ENCODE measurements at places on chromosomes 7 and 10. TPM values are rescaled to one million over a fixed set of nuclear protein-coding genes. Genes with fewer than 3 reads are reported as not detected.

- peaks cover 27% of the 10 kb centered on the region for H3K27me3 ChIP-seq
- DNase-seq: no peak
- H3K27ac ChIP-seq: no peak overlapping the region
- H3K4me3 ChIP-seq: no peak overlapping the region
- no peaks in the 10 kb centered on the region for H3K36me3 ChIP-seq
- H3K4me1 ChIP-seq: no peaks in the 10 kb centered on the region
Measured at GRCh38 chr10:100662067-100662466, 83.3 kb upstream of the PAX2 start.

DNA sequence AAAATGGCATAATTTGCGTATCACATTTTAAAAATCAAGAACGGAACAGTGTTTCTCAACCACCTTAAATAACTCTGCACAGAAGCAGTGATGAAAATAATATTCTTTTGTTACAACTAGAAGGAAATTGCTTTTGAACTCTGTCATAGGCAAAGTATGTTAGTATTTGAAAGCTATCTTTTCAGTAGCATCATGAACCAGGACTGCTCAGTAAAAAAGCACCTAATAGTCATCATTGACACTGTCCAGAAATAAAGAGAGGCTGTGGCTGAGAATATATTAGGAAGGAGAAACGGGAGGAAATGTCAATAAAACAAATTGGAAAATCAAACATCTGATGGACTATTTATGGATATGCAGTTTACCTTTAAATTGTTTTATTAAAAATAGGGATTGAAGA, 237.2 kb upstream of the AKR1E2 start:
- no peaks in the 10 kb centered on the region for H3K36me3 ChIP-seq
- H3K27me3 ChIP-seq: no peaks in the 10 kb centered on the region
- no peak overlapping the region for H3K4me3 ChIP-seq
- no peak for DNase-seq

DNA sequence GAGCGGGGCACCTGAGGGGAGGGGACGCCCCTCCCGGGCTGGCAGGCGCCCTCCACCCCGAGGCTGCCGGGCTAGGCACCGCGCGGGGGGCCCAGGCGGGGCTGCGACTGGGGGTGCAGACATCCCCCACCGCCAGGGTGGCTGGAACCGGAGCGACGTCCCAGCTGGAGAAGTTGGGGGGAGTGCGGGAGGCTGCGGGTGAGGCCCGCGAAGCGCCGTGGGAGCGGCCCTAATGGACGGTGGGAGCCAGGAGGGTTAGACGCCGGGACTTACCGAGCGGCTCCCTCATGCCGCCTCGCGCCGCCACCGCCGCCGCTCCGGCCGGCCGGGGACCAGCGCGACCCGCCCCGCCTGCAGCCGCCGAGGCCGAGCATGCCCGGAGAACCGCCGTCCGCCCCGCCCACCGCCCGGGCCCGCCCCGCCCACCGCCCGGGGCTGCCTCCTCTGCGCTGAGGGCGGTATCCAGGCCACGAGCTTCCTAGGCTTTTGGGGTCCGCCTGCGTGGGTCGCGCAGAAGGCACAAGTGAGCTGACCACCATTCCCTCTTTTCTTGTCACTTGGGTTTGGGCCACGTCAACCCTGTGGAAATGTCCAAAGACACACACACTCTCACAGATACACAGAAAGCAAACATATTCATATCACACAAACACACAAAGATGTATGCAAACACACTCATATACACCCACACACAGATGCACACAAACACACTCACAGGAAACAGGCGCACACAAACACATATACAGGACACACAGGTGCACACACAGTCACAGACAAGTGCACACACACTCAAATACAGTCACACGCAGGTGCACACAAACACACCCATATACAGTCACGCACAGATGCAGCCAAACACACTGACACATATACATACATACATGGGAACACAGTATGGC, at the start of gene JCAD:
TSS of gene JCAD (minus strand) at position 378 of the 899 bp plus-strand sequence. CDS start 11,774 bp downstream, outside the sequence.
- H3K4me1 ChIP-seq: no peaks in the 10 kb centered on the region
- peaks cover 26% of the 10 kb centered on the region for H3K27me3 ChIP-seq
- no peak within 1 kb of the TSS for H3K27ac ChIP-seq
- no peaks in the 10 kb centered on the region for H3K36me3 ChIP-seq
- H3K4me3 ChIP-seq: no peak within 1 kb of the TSS

The DNAJC2 gene
- 40.5 TPM for total RNA-seq

- H3K27me3 ChIP-seq: no peaks in the 10 kb centered on the region
- DNase-seq: peak; percentile 79
- H3K27ac ChIP-seq: peak overlapping the region; percentile 50
Measured at GRCh38 chr10:73768881-73769280, 13.0 kb upstream of the CHCHD1 start.

The ZNF22 gene
- total RNA-seq: 26.9 TPM

The PRLHR gene
- not detected for total RNA-seq

GRCh38 chr7:75658369-75658768, 80.4 kb downstream of the HIP1 start:
- H3K4me1 ChIP-seq: no peaks in the 10 kb centered on the region
- H3K36me3 ChIP-seq: no peaks in the 10 kb centered on the region
- H3K27me3 ChIP-seq: no peaks in the 10 kb centered on the region
- DNase-seq: no peak

DNA sequence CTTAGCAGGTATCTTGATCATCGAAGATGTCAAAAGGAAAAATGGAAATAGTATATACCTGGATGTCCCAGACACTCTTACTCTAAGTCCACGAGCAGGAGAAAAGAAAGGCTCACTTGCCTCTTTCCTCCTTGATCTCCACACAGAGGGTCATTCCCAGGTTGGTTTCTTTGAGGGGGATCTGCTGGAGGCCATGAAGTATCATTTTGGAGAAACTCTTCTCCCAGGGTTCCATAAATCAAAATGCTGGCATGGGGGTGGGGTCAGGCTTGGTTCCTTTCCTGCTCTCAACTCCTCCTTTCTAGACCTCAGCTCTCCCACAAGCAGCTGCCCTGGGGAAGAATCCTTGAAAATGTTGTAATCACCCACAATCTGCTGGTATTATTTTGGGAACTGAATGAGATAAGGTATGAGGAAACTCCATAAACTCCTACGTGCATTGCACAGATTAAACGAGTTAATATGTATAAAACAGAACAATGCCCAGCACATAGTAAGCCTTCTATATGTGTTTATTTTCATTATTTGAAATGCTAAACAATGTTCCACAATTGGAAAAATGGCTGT, 54.4 kb downstream of the PRKCQ start:
- peaks cover 74% of the 10 kb centered on the region for H3K4me1 ChIP-seq
- H3K27me3 ChIP-seq: no peaks in the 10 kb centered on the region
- H3K36me3 ChIP-seq: peaks cover 13% of the 10 kb centered on the region

GRCh38 chr7:142581341-142581740, 167.9 kb upstream of the PRSS1 start:
- no peak overlapping the region for H3K4me3 ChIP-seq
- peaks cover 19% of the 10 kb centered on the region for H3K4me1 ChIP-seq
- no peaks in the 10 kb centered on the region for H3K27me3 ChIP-seq
- DNase-seq: no peak

- H3K36me3 ChIP-seq: no peaks in the 10 kb centered on the region
- H3K4me3 ChIP-seq: no peak overlapping the region
- no peaks in the 10 kb centered on the region for H3K4me1 ChIP-seq
- no peak for DNase-seq
- H3K27me3 ChIP-seq: no peaks in the 10 kb centered on the region
- H3K27ac ChIP-seq: no peak overlapping the region
Measured at GRCh38 chr7:101912716-101913110, 95.3 kb downstream of the CUX1 start.

The CFAP58 gene
- not detected for total RNA-seq

- DNase-seq: no peak
- no peak overlapping the region for H3K4me3 ChIP-seq
- no peak overlapping the region for H3K27ac ChIP-seq
- H3K27me3 ChIP-seq: no peaks in the 10 kb centered on the region
Measured at GRCh38 chr7:130095812-130096211, 25.5 kb downstream of the KLHDC10 start.

- H3K4me3 ChIP-seq: no peak overlapping the region
- no peak overlapping the region for H3K27ac ChIP-seq
- H3K36me3 ChIP-seq: no peaks in the 10 kb centered on the region
- H3K27me3 ChIP-seq: no peaks in the 10 kb centered on the region
- H3K4me1 ChIP-seq: no peaks in the 10 kb centered on the region
Measured at GRCh38 chr7:19747740-19748339, 25.6 kb downstream of the TMEM196 start.

The ACSL5 gene
- total RNA-seq: 53.8 TPM

Data from CD4-positive, alpha-beta memory T cell (primary cell).